ENCODE measurements at places on chromosomes 6 and 20. TPM values are rescaled to one million over a fixed set of nuclear protein-coding genes. Genes with fewer than 3 reads are reported as not detected.

The LAMA2 gene
- 67.4 TPM for total RNA-seq

The RBPJL gene
- total RNA-seq: not detected

The OR2H1 gene
- total RNA-seq: not detected

The FABP7 gene
- total RNA-seq: not detected

The CDC25B gene
- 45.5 TPM for total RNA-seq
